ENCODE measurements at places on chromosomes 6 and 20. TPM values are rescaled to one million over a fixed set of nuclear protein-coding genes. Genes with fewer than 3 reads are reported as not detected.

C2 gene
- total RNA-seq = 2.1 TPM

DNA sequence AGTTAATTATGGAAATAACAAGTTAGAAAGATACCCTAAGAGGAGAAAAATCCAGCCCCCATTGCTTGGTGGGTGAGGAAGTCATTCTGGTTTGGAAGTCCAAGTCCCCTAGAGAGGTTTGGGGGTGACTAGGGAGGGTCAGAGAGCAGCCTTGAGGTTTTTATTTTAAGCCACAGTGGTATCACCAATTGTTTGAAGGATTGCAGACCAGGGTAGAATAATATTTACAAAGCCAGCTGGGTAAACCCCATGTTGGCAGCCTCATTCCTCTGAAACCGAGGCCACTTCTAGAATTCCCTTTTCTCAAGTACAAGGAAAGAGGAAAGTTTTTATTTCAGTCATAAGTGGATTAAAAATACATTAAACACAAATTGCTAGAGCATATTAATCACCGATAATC is 99.7 kb downstream of the TMEM170B start:
- no peak overlapping the region for H3K27ac ChIP-seq
- H3K27me3 ChIP-seq = no peaks in the 10 kb centered on the region
- no peaks in the 10 kb centered on the region for H3K36me3 ChIP-seq
- no peak for DNase-seq
- H3K4me1 ChIP-seq = no peaks in the 10 kb centered on the region

DNA sequence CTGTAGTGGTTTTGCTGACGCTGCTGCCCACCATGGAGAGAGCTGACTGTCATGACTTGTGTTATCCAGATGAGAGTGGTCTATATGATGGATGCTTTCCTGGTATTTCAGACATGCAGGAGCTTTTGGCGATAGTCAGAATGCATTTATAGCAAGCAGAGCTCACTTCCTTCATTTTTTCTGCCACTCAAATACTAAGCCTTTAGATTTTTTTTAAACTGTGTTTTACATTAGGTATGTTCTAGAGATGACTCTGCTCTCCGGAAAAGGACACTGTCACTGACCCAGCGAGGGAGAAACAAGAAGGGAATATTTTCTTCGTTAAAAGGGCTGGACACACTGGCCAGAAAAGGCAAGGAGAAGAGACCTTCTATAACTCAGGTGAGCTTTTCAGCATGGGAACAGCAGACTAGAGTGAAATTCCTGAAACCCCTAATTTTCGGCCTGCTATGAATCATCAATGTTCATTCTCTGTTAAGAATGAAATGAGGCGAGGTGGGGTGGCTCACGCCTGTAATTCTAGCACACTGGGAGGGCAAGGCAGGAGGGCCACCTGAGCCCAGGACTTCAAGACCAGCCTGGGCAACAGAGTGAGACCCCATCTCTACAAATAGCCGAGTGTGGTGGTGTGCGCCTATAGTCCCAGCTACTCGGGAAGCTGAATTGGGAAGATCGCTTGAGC is 98.6 kb upstream of the CLDN20 start:
- no peak overlapping the region for H3K27ac ChIP-seq
- no peak overlapping the region for H3K4me3 ChIP-seq
- peaks cover 4% of the 10 kb centered on the region for H3K27me3 ChIP-seq
- no peak for DNase-seq

DNA sequence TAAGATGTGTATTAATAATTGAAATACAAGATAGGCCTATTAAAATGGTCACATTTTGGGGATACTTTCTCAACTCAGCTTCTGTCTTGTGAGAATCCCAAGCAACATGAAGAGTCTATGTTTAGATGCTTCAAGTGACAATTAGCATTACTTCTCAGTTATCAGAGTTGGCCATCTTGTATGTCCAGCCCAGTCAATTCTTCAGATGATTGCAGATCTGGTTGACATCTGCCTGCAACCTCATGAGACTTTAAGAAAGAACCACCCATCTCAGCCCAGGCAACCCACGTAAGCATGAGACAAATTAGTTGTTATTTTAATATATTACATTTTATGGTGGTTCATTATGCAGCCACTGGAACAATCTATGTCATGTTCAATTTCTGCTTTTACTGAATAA is 256.5 kb downstream of the TENT5A start:
- DNase-seq = no peak
- H3K27me3 ChIP-seq = no peaks in the 10 kb centered on the region
- no peak overlapping the region for H3K27ac ChIP-seq
- H3K36me3 ChIP-seq = no peaks in the 10 kb centered on the region

DNA sequence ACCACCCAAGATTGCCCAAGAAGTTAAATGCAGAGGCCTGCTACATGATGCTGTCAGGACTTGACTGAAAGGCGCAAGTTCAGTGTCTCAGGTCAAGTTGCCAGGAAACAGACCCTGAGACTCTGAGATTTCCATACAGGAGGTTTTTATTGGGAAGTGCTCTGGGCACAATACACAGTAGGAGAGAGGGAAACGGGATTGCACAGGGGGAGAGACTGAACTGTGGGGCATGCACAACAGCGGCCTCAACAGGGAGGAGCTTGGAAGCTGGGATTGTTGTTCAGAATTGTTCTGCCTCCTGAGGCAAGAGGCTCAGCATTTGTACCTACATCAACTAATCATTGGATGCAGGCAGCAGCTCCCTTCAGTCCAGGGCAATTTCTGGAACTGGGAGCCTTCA is 6.7 kb downstream of the STX11 start:
- no peak for DNase-seq
- peaks cover 59% of the 10 kb centered on the region for H3K36me3 ChIP-seq
- peaks cover 45% of the 10 kb centered on the region for H3K4me1 ChIP-seq
- H3K27ac ChIP-seq = no peak overlapping the region

GRCh38 chr6:134654751-134655150 is 295.1 kb downstream of the ALDH8A1 start:
- H3K27me3 ChIP-seq = no peaks in the 10 kb centered on the region
- no peak overlapping the region for H3K27ac ChIP-seq
- H3K36me3 ChIP-seq = no peaks in the 10 kb centered on the region
- no peaks in the 10 kb centered on the region for H3K4me1 ChIP-seq
- no peak overlapping the region for H3K4me3 ChIP-seq
- no peak for DNase-seq
